ENCODE measurements at places on chromosomes 16 and 17. TPM values are rescaled to one million over a fixed set of nuclear protein-coding genes. Genes with fewer than 3 reads are reported as not detected.

TBC1D3I gene
- total RNA-seq: not detected

ENGASE gene
- 9.0 TPM for total RNA-seq

MYH2 gene
- not detected for total RNA-seq

COL1A1 gene
- 3.2 TPM for total RNA-seq

PRAC1 gene
- not detected for total RNA-seq

TAT gene
- not detected for total RNA-seq

SLC52A1 gene
- total RNA-seq: 1.7 TPM

RNF112 gene
- 0.43 TPM for total RNA-seq

TNFRSF17 gene
- total RNA-seq: not detected

IGSF6 gene
- total RNA-seq: not detected
